ENCODE measurements at places on chromosomes 7 and 10.

- no peak for DNase-seq
These were observed 126.9 kb upstream of the TBX20 start for GRCh38 chr7:35380739-35381224.

DNA sequence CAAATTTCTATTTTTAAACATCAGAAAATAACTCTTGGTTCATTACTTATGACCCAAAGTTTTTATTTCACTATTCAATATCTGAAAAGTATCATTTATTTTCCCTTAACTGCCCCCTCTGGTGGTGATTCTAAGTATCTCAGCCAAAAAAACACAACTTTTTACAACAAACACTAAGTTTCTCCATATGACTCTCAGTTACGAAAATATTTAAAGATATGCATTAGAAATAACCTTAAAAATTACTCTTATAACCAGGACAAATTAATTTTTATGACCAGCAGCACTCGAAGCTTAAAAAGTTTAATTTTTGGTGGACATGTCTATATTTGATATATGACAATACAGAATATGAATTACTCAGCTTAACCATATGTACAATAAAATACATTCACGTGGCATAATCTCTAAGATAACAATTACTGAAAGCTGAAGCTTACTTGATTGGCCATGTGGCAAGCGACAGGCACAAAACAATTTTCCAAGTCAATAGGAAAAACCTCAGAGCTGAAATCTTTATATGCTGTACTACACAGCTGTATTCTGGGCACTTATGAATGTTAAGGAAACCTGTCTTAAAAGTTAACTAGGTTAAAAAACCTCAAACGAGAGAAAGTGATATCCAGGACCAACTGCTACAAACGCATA lies 2.3 kb downstream of the HNRNPA2B1 start:
- no peak for DNase-seq

DNA sequence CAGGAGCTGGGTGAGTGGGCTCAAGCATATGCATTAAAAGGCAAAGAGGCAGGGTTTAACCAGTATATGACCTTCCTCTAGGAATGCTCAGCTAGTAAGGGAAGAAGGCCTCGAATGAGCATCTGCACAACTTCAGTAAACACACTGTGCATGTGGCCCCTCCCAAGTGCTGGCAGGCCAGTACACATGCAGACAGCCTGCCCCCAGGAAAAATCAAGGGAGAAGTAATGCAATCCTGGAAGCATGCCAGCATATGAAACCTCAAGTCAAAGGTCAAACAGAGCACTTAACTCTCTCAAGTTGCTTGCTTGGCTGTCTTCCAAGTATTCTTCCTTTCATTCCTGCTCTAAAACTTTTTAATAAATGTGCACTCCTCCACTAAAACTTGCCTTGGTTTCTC lies 208.4 kb downstream of the ACTR3B start:
- DNase-seq, result no peak

GRCh38 chr10:100806356-100806645 lies 60.9 kb downstream of the PAX2 start:
- no peak for DNase-seq

- no peak for DNase-seq
These were observed 28.2 kb downstream of the MTERF1 start for GRCh38 chr7:91852263-91852741.

DNA sequence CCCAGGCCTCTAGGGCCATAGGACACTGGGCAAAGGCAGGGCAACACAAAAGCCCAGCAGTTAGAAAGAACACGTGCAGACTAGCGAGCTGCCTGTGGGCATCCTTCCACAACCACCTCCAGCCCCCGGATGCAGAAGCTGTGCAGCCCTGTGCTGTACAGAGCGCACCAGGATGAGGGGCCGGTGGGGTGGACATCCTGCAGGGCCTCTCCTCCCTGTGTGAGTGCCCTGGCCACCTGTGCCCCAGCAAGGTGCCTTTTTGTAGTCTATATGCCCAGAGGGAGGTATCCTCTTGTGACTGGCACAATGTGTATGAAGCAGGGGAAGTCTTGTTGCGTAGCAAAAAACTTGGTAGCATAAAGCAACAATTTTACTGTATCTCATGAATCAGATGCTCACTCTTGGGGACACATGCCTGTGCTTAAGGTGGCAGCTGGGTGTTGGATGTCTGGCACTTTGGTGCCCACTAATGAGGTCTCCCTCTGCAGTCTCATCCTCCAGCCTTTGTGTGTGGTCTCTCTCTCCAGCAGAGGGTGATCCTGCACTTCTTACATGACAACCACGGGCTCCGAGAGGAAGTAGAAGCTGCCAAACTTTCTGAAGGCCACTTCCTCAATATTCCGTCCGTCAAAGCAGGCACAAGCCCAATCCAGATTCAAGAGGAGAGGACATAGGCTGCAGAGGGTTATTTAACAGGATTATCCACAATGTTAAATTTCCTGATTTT lies 8.7 kb downstream of the NCAPG2 start:
- no peak for DNase-seq

Measured in NCI-H2081 treated with DMSO at 0.1 percent for 48 hours (cell line).